LNCaP clone FGC (cell line): ENCODE measurements at places on chromosomes 13 and 19.

DNA sequence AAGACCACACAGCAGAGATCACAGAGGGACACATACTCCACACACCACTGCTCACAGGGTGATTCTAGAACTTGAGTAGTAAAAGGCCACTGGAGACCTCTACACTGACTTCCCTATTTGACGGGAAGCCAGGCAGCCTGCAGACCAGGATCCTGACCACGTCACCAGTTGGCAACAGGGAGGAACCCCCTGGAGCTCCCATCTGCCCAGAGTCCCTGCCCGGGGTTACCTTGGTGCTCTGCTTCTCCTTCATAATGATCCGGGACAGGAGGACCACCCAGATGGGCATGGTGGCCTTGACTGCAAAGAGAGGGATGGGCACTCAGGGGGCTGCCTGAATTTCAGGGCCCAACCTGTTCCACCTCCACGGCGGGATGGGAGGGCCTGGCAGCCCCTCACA, 932 bp downstream of the SLC35E1 start:
- DNase-seq = no peak

- no peak for DNase-seq
Observed at GRCh38 chr19:43574424-43575155, 737 bp downstream of the XRCC1 start.

DNA sequence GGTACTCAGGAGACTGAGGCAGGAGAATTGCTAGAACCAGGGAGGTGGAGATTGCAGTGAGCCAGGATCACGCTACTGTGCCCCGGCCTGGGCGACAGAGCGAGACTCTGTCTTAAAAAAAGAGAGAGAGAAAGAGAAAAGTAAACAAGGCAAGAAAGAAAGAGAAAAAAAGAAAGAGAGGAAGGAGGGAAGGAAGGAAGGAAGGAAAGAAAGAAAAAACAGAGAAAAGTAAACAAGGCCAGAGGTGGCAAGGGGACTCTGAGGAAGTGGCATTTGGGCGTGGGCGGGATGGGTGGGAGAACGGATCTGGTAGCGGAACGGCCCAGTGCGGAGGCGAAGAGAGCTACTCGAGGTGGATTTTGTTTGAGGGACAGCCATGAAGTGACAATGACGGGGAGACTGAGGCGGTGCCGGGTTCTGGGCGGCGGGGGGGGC, 7.5 kb upstream of the ARRDC2 start:
- DNase-seq = no peak

DNA sequence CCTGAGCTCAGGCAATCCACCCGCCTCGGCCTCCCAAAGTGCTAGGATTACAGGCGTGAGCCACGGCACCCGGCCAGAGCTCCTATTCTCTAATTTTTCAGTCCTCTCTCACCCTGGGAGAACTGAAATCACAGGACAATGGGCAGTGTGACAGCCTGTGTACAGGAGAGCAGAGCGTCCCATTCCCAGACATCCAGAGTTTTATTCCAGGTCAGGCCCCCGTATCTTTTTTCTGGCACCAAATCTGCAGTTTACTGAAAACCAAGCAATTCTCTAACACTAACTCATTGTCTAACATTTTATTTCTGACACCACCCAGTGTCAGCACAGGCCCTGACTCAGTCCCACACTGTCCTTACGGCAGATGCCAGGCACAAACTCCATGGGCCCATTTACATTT, 6.7 kb downstream of the ZNF708 start:
- no peak for DNase-seq

- no peak for DNase-seq
Observed at GRCh38 chr13:98878486-98879126, 99.3 kb downstream of the DOCK9 start.

DNA sequence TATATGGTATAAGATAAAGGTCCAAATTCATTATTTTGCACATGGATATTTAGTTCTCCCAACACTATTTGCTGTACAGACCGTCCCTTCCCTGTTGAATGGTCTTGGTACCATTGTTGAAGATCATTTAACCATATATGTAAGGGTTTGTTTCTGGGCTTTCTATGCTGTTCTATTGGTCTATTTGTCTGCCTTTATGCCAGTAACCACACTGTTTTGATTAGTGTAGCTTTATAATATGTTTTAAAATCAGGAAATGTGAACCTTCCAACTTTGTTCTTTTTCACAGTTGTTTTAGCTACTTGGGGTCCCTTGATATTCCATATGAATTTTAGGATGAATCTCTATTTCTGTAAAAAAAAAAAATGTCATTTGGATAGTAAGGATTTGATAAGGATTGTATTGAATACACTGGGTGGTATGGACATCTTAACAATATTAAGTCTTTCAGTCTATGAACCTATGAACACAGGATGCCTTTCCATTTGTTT, 16.9 kb downstream of the IFT88 start:
- DNase-seq = no peak

DNA sequence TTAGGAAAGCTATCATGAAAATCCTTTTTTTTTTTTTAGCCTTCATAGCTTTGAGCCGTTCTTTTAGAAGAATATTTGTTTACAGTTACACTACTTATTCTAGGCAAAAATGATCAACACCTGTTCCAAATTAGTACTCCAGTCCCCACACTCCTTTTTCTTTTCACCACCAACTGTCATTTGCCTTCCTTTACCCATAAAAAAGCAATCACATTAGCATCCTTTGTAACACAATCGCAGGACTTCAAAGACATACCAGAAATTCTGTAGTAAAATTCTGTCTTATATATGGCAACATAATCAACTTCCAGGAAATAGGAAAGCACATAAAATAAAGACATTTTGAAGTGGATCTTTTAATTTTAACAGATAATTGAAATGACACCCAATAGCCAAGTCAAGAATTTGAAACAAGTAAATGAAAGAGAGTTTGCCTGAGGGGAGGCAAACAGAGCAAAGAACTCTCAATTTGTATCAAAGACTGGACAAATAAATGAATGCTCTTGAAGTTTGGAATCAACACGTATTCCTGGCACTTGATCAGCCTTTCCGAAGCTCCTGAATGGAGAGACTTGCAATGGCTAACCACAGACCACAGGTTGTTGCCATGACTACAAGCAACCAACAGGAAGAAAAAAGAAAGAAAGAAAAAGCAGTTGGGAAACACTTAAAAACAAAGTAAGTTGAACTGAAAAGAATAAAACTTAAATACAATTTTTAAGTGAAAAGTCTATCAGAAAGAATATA, 206.8 kb downstream of the PCDH9 start:
- DNase-seq = no peak

DNA sequence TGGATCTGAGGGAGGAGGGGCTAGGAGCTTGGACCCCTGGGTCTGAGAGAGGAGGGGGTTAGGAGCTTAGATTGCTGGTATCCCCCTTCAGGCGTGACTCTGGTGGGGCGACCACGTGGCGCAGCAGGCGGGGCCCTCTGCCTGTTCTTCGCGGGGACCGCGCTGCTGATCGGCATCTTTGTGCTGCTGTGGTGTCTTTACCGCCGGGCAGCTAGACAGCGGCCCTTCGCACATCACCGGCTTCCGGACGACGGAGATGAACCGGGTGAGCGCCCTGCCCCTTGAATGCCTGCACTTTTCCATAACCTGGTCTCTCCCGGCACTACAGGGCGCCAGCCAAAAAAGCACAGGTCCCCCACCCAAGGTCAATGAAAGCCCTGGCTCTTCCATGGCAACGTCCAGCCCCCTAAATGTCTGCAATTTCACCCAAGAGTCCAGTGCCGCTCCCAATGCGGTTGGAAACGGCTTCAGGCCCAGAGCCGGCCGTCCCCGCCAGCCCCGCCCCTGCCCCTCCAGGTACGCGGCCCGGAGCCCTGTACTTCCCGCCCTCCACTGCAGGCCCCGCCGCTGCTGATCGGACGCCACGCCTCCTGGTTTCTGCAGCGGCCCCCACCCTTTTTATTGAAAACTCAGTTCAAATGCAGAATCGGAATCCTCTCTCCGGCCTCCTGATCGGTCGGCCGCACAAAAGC, 2.8 kb downstream of the GFY start:
- no peak for DNase-seq

GRCh38 chr19:41897820-41898219, 14.8 kb downstream of the ARHGEF1 start:
- DNase-seq = no peak

DNA sequence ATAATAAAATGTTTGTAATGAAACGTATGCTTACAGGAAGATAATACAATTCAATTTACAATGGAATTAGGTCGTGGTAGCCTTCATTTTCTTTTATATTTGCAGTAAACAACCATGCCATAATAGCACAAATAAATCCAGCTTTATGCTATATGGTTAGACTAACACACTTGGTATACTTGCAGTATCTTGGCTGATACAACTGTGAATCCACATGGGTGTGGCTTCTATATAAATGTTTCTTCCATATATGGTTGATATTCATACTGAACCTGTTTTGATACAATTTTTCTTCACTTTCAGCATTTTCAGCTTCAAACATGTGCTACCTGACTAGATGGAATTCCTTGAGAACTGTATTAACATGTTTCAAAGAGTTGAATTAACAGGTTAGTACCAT, 20.4 kb upstream of the SPRY2 start:
- no peak for DNase-seq

DNA sequence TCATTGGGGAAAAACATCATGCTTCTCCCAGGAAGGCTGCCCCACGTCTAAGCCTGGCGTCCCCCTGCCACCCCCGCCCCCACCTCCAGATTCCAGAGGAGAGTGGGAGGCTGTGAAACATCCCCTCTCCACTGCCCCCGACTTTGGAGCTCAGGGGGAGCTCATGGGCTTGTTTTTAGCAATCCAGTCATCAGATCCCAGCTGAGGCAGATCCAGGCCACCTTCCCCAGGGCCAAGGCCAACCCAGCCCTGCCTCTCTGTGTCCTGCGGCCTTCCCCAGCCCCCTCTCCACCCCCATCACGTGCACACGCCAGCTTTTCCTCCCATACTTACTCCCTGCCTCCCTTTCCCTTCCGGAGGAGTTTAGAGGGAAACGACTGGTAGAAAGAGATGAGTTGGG, 38.8 kb downstream of the SHISA2 start:
- no peak for DNase-seq

DNA sequence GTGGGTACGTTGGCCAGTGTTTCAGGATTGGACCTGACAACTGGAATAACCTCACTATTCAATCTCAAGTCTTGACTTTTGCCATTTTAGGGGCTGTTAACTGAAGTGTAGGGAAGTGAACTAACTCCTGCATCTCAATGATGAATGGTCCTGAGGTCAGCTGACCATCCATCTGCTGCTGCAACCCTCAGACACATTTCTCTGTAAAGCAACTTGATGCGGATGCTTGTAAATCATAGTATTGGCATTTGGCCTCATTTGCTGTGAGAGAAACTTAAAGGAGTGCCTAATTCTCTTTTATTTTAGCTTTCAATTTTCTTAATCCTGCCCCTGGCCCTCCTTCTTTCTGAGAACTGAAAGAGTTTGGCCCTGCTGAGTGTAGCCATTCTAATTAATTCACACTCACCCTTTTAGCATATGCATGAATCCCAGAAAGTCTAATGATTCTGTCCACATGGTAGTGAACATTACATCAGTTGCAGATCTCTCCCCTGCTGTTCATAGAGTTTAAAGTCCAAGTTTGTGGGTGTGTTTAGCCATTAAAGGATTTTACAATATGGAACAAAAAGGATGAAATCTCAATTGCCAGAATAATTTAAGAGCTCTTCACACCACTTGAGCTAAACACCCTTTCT, 1531.4 kb upstream of the SLC10A2 start:
- no peak for DNase-seq
